Glutamatergic neuron (in vitro differentiated cells): ENCODE measurements at places on chromosomes 7 and 10.

DNA sequence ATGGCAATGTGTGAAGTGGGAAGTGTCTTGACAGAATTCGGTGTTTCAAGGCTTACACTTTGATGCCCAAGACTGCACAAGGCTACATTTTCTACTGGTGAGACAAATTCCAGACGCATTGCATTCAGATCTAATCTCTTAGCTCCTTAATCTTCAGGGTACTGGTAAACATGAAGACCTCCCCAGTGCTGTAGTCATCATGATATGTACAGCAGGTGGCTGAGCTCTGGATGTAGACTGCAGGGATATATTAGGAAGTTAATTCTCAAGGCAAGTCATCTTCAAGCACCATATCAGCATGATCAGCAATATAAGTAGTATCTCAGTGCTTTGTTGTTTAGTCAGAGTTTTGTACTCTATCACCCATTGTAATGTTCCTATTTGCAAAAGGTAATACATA, 61.8 kb downstream of the IKZF1 start:
- DNase-seq: no peak

GRCh38 chr10:129373718-129374117, 93.3 kb upstream of the MGMT start:
- no peak for DNase-seq

DNA sequence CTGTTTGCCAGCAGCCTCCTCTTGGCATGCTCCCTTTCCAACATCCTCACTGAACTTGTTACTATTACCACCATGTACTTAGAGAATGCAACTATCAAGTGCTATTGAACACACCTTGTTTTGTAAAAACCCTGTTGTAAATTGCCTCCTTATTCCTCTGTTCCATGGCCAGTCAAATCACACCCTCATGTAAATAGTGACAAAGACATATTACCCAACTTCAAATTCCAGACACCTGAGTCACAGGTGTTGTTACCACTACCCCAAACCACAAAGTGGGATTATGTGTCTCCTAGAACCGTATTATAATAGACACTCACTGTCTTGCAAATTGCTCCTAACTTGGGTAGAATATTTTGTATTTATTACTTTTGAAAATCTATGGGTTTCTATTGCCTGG, 263.2 kb upstream of the C7orf33 start:
- no peak for DNase-seq

DNA sequence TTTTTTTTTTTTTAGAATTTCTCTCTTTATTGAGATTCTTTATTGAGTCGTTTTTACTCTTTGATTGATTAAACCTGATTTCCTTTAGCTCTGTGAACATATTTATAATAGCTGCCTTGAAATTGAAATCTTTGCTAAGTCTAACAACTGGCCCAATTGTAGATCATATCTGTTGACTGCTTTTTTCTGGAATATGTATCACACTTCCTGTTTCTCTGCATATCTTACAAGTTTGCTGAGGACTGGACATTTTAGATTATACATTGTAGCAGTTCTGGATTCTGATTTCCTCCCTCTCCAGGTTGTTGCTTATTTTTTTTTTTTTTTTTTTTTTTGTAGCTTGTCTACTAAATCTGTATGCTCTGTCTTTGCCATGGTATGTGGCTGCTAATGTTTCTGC, 56.3 kb downstream of the PRKAR2B start:
- DNase-seq: no peak

GRCh38 chr10:101851411-101852116, 8.0 kb upstream of the KCNIP2 start:
- no peak for DNase-seq

DNA sequence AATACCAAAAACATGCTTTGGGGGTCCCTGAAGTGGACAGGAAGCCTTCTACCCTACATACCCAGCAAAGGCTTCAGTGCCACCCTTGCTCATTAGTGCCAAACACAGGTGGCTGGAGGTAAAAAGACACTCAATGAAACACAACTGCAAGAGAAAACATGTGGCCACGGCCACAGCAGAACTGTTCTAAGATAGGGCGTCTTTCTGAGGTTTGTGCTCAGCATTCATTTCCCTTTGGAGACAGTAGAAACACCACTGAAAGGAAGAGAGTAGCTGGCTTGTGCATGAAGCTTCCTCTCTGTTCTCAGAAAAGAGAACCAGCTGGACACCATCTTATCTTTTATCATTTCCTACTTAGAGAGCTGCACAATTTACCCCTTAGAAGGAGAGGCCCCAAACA, 143.0 kb downstream of the PLXNA4 start:
- no peak for DNase-seq

- no peak for DNase-seq
Measured at GRCh38 chr7:92691578-92691977, 101.4 kb upstream of the FAM133B start.
